Activated naive CD4-positive, alpha-beta T cell (primary cell): ENCODE measurements at places on chromosomes 1 and 21.

- DNase-seq: no peak
Measured at GRCh38 chr1:96425382-96426129, 296.0 kb upstream of the PTBP2 start.

- no peak for DNase-seq
Measured at GRCh38 chr1:114723457-114723856, 6.9 kb upstream of the NRAS start.

- DNase-seq: no peak
Measured at GRCh38 chr21:45496968-45497845, 45.0 kb downstream of the SLC19A1 start.

GRCh38 chr1:9320520-9321479 lies 28.1 kb downstream of the SPSB1 start:
- no peak for DNase-seq

- no peak for DNase-seq
Measured at GRCh38 chr1:37338658-37339057, 135.7 kb upstream of the ZC3H12A start.

GRCh38 chr1:217846733-217847132 lies 215.6 kb downstream of the SPATA17 start:
- no peak for DNase-seq

GRCh38 chr1:112697781-112698201 lies 9.1 kb downstream of the RHOC start:
- DNase-seq: no peak
